Hepatic stellate cell (primary cell): ENCODE measurements at places on chromosomes 7 and 10.
A peak's percentile ranks its signal among the peaks of the same experiment; 100 is the strongest.

GRCh38 chr7:16739863-16740622 is 13.5 kb upstream of the TSPAN13 start:
- peak; percentile 84 for DNase-seq

DNA sequence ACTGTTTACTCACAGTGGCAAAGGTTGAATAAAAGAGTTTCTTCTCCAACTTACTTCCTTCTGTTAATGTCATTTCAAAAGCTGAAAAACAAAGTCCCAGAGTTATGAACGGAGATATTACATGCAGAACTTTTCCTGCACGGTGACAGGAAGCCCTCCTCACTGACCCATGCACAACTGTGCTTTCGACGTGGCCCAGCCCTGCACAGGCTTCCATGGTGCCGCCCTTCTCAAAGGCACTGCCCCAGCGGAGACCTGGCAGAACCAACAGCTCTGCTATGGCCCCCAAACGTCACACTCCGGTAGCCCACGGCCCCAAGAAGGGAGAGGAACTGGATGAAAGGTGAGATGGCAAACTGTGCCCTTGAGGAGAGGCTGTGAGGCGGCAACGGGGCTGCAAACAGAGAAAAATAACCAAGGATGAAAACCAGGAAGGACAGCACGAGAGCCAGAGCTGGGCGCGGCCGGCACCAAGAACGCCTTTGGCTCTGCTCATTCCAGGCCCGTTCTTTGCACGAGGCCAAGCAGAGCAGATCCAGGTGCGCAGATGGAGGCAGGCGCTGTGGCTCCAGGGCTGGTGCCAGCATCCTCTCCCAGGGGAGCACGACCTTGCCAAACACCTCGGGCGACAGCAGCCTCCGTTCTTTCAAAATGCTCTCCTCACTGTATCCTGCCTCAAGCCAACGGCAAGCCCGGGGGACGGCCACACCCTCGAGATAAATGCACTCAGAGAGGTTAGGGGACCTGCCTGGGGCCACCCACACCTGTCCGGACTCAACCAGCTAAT is 7.0 kb upstream of the FUOM start:
- DNase-seq: no peak

DNA sequence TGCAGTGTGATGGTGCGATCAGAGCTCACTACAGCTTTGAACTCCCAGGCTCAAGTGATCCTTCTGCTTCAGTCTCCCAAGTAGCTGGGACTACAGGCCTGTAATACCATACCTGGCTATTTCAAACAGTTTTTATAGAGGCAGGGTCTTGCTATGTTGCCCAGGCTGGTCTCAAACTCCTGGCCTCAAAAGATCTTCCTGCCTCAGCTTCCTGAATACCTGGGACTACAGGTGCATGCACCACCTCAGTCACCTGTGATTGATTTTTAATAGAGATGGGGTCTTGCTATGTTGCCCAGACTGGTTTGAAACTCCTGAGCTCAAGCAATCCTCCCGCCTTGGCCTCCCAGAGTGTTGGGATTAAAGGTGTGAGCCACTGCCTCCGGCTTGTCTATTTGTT is 26.4 kb upstream of the CCL24 start:
- no peak for DNase-seq

GRCh38 chr7:41938371-41938770 is 235.5 kb upstream of the INHBA start:
- DNase-seq: no peak

- DNase-seq: no peak
Measured at GRCh38 chr7:158127241-158127640, 460.4 kb downstream of the PTPRN2 start.

DNA sequence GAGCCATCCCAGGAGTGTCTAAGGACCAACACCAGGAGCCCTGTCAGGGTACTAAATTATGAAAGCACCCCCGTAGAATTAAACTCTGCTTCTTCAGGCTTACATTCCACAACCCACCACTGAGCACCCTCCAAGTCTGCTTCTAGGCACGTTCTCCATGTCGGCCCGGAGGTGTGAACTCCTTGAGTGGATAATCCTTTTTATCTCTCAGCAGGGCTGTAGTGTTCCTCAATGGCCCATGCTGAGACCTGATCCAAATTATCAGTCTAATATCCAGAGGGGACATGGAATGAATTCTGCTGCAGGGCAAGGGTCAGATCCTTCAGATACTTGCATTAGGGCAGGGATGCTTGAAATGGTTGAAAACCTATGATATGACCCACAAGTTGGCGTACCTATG is 55.9 kb upstream of the TARP start:
- DNase-seq: no peak

- DNase-seq: no peak
Measured at GRCh38 chr7:116018731-116019130, 11.8 kb downstream of the TFEC start.

- no peak for DNase-seq
Measured at GRCh38 chr10:48574817-48575380, 30.0 kb downstream of the ARHGAP22 start.

DNA sequence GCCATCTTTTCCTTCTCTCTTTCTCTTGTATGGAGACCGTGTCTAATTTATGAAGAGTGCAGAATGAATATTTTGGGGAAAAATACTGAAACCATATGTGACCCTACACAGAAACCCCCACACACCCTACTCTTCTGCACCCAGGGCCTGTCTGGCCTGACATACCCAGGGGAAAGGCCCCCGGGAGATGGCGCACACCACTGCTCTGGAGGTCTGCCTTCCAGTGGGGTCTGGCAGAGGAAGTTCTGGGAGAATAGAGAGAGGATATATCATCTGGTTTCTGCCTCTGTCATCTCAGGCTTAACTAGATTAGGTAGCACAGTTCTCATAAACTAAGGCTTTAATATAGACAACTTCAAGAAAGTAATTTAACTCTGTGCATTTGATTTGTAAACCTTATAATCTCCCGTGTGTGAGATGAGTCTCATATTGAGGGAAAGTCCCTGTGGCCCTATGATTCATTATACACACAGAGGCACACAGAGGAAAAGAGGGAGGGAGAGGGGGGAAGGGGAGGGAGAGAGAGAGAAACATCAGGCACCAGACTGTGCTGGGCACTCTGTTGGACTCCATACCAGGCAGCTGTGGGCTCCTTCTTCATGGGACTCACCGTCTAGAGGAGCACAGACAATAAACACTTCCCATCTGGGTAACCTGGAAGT is 123.3 kb downstream of the AOAH start:
- DNase-seq: peak; percentile 10

DNA sequence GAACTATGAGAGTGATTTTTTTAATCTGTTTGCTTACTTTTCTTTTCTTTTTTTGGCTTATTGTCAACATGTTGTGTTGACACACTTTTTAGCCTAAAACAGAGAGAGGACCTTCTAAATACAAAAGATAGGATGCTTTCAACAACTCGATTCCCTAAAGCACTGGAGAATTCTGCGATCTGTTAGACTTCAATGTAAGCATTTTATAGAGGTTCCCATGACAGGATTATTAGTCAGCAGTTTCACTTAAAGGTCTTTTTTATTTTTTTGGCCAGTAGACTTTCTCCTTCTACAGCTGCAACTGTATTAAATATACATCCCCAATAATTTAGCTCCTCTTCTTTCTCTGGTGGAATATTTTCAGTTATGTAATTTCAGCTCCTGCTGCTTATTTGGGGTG is 12.7 kb upstream of the NRP1 start:
- DNase-seq: no peak

GRCh38 chr10:88205842-88206446 is 342.5 kb downstream of the PTEN start:
- DNase-seq: no peak

- DNase-seq: no peak
Measured at GRCh38 chr10:121694327-121694965, 96.2 kb upstream of the FGFR2 start.
